Breast epithelium (tissue), 4 donors: ENCODE measurements at places on chromosomes 6 and 20. TPM values are rescaled to one million over a fixed set of nuclear protein-coding genes. Genes with fewer than 3 reads are reported as not detected.

The HLA-DQB1 gene
- total RNA-seq: 5.4 TPM

The HLA-DPA1 gene
- 51.8 TPM for total RNA-seq

The FAM217A gene
- not detected for total RNA-seq

The ZC2HC1B gene
- total RNA-seq: not detected

The ANKRD66 gene
- total RNA-seq: not detected

The ULBP3 gene
- total RNA-seq: 2.0 TPM

DNA sequence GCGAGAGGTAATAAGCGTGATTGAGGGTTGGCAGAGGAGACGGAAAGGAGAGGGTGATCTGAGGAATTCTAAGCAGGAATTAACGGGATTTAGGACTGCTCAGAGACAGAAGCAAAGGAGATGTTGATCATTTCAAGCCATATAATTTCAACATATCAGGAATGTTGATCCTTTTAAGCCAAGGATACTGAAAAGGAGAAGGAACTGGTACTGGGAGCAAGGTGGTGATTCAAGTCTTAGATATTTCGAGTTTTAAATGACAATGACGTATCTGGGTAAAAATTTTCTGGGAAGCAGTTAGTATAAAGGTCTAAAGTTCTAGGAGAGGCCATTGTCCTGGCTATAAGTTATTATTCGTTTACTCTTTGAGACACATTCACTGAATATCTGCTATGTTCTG is 91.3 kb upstream of the OGFRL1 start:
- no peak for DNase-seq

- no peak for DNase-seq
Measured at GRCh38 chr6:156125844-156126243, 651.3 kb upstream of the ARID1B start.

DNA sequence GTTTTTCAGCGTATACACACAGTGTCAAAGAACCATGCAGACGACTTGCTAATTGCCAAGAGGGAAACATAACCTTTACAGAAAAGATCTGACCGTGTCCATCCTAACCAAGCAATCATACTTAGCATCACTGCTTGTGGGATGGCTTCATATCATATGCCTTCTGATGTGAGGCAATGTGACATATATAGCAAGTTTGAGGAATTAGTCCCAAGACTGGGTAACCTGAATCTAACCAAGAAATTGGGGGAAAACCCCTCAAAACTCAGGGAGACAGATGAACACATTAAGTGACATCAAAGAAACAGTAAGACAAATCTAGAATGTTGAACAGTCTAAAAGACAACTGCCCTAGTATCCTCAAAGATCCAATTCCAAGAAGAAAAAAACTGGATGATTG is 18.4 kb downstream of the GNL1 start:
- no peak for DNase-seq

GRCh38 chr20:10297684-10298240 is 79.1 kb downstream of the SNAP25 start:
- no peak for DNase-seq

- DNase-seq: no peak
Measured at GRCh38 chr6:83867527-83868161, 8.2 kb downstream of the CYB5R4 start.

GRCh38 chr6:75098709-75099108 is 107.1 kb downstream of the COL12A1 start:
- DNase-seq: no peak

DNA sequence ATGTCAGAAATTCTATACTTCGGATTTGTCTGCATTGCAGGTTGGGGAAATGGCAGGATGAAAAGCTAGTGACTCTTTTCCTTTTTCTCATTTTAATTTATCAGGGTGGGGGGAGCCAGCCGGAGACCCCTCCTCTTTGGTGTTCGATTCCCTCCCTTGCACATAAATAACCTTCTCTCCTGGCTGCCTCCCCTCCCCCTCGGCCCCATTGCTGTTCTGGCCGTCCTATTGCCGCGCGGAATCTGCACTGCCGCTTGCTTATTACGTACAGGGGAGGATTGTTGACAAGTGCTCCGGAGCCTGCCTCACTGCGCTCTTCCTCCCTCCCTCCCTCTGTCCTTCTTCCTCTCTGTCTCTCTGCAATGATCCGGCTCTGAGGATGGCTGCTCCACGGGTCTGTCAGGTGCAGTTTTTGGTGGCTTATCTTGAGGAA is 154.7 kb downstream of the JARID2 start:
- DNase-seq: no peak

DNA sequence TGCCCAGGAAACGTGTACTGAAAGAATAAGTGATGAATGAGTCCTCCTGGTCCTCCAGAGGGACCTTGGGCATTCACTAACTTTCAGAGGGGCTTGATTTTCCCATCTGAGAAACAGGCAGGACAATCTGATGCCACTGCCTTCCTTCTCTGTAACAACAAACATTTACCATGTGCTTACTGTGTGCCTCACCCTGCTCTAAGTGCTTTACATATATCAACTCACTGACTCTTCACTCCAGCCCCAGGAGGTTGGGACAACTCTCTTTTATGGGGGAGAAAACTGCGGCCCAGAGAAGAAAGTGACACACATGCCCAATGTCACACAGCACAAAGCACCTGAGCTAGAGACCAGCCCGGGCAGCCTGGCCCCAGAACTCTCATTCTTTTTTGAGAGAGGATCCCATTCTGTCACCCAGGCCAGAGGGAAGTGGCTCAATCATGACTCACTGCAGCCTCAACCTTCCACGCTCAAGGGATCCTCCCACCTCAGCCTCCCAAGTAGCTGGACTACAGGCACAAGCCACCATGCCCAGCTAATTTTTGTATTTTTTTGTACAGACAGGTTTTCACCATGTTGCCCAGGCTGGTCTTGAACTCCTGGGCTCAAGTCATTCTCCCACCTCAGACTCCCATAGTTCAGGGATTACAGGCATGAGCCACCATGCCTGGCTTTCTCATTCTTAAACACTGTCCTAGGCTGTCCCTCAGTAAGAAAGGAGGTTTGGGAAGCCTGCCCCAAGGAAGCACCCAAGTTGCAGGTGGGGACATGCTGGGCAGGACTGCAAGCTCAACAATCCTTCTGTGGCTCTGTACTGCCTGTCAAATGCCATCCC is 38.0 kb downstream of the NOL4L start:
- DNase-seq: no peak

GRCh38 chr6:20069021-20069522 is 143.2 kb downstream of the MBOAT1 start:
- no peak for DNase-seq

DNA sequence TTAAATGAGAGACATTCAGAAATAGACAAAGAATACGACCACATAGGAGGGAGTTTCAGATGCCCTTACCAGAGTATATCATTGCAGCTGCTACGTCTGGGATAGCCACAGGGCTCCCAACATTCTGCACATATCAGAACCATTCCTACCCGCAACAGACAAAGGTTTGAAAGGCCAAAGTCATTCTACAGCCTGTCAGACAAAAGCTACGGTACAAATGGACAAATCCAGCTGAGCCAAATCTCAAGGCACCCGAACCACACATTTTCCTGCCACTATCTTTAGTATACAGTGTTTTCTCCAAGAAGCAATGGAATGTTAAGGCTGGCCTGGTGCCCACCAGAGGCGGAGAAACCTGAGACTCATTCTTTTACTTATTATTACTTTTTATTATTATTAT is 30.5 kb upstream of the LYRM2 start:
- no peak for DNase-seq

- DNase-seq: no peak
Measured at GRCh38 chr6:56958481-56958880, 3.6 kb downstream of the BEND6 start.

DNA sequence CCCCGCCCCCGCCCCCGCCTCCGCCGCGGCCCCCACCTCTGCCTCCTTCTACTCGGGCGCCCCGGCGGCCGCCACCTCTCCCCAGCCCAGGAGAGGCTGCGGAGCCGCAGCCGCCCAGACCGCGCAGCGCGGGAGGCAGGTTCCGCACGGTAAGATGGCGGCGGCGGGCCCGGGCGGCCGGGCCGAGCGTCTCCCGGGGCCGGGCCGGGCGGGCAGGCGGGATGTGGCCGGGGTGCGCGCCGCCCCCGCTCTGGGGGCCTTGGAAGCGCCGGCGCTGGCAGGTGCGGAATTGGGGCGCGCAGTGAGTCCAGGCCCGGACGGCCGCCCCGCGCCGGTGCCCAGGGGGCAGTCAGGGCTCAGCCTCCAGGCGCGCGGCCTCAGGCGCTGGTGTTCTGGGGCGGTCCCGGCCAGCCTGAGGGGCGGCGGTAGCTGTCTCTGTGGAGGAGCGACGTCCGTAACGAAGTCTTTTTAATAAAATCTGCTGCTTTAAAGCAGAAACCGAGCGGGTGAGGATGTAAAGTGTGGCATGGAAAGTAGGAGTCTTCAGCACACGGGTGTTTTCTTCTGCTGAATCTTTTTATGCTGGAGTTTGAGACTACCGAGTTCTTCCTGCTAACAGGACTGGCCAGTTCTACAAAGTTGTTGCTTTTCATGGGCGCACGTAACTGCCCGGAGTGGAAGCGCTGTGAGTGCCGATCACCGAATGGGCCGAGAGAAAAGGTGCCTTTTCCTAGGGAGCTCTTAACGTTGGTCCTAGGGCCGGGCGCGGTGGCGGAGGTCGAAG is at the start of gene GID8:
Gene GID8, plus strand, starts transcription at position 43 of the 784 bp plus-strand sequence. CDS start 3,356 bp downstream, outside the sequence.
- no peak for DNase-seq

GRCh38 chr6:113672491-113673149 is 184.5 kb upstream of the MARCKS start:
- DNase-seq: no peak

DNA sequence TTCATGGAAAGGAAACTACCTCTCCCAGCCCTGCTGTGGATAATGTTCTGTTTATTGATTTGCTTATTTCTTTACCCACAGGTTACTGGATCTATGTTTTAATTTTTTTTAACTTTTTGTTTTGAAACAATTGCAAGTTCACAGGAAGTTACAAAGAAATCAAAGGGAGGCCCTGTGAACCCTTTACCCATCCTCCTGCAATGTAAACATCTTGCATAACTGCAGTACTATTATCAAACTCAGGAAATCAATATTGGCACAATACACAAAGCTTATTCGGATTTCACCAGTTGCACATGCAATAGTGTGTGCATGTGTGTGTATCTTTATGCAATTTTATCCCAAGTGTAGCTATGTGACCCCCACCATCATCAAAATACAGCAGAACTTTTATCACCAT is 398.0 kb downstream of the BTBD3 start:
- no peak for DNase-seq

GRCh38 chr20:37340998-37341397 is 4.9 kb upstream of the SRC start:
- no peak for DNase-seq
